NCI-H187 treated with DMSO at 0.1 percent for 48 hours (cell line): ENCODE measurements at places on chromosomes 7 and 10.

- DNase-seq: no peak
These were observed 14.9 kb upstream of the CRCP start for GRCh38 chr7:66099551-66100407.

GRCh38 chr7:108251700-108252099 lies 121.5 kb upstream of the LAMB4 start:
- DNase-seq: no peak

DNA sequence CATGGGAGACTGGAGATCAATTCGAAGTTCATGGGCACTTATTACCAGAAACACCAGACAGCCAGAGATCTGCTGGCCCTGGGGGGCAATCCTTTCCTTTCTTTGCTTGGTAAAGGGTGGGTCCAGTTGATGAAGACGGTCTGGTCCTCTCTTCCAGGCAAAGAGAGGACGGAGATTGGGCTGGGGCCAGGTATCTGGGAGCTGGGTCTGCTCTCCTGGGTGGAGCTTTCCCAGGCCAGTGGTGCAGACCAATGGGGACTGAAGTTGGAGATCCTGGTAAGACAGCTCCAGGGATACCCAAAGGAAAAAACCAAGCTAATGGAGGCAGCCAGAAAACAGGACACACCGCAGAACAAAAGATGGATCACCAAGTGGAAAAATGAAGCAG lies 18.3 kb downstream of the NOD1 start:
- DNase-seq: no peak

DNA sequence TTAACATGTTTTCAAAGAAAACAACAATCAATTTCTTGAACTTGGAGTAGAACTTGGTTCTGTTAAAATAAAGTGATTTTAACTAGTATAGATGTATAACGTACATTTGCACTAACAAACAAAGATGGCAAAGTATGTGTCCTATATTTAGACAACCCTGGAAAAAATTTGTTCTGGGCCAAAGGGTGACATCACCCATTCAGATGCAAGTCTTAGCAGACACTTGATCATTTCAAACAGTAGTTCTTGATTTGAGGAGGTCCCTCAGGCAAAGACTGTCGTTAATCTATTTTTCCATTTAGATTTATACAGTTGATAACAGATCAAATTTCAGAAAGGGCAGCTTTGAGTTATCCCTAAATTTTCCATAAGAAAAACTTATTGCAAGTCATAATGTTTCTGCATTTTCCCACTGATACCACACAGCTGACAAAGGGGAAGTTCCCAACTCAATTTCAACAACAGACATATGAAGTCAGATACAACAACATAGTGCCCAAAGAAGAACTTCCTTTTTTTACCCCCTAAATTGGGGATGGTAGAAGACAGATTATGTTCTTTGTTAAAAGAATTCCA lies 5.2 kb downstream of the NMT2 start:
- no peak for DNase-seq

- no peak for DNase-seq
These were observed 10.2 kb downstream of the ZRANB1 start for GRCh38 chr10:124952123-124952522.
